ENCODE measurements at places on chromosomes 12 and 14.

DNA sequence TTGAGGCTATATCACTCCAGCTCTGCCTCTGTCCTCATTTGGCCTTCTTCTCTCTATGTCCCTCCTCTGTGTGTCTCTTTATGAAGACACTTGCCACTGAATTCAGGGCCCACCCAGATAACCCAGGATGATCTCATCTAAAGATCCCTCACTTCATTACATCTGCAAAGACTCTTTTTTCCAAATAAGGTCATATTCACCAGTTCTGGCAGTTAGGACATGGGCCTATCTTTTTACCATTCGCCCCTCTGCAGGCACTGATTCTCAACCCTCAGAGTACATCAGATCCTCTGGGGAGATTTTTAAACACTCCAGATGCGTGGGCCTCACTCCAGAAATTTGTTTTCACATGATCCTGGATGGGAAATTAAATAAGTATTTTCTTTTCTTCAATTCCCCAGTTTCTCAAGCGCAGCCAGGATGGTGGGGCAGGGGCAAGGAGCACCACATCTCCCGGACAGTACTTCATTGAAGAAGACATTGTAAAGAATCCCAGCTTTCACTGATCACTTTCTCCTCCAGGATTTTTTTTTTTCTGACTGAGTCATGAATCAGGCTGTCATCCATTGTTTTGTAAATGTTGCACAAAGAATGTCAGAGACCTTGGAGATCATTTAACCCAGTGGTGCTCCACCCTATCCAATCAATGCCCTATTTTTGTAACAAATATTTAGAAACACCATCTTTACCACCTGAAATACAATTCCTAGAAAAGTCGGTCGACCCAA lies 27.4 kb downstream of the CRACR2A start:
- no peak for DNase-seq

DNA sequence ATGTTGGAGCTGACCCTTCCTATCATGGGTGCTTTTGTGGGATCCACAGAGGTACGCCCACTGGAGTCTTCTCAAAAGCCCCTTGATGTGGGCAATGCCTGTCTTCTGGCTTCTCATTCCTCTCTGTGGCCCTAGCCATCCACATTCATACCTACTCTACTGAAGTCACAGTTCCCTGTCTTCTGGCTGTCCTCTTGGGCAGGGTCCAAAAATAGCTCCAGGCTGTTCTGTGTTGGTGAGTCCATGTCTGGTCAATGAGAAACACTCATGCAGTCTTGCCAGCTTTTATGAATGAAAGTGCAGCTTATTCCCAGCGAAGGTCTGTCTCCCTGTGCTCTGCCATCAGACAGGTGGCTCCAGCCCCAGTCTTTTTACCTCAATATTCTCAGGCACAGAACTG lies 135.9 kb upstream of the MDM1 start:
- DNase-seq, result no peak

DNA sequence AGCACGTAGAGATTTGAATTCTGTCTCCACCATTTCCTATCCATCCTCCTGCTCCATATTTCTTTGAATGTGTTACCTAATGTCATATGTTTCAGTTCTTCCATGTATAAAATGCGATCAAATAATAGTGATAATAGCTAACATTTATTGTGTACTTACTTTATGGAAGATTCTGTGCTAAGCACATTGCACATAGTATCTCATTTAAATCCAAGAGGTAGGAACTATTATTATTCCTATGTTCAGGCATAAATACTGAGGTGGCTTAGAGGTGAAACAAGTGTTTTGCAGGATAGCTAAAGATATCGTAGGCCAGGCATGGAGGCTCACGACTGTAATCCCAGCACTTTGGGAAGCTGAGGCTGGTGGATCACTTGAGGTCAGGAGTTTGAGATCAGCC lies 17.5 kb upstream of the AICDA start:
- DNase-seq, result no peak

- no peak for DNase-seq
Measured at GRCh38 chr12:68240975-68241374, 12.4 kb downstream of the IL22 start.

GRCh38 chr12:46533723-46534122 lies 161.2 kb upstream of the SLC38A2 start:
- DNase-seq, result no peak

DNA sequence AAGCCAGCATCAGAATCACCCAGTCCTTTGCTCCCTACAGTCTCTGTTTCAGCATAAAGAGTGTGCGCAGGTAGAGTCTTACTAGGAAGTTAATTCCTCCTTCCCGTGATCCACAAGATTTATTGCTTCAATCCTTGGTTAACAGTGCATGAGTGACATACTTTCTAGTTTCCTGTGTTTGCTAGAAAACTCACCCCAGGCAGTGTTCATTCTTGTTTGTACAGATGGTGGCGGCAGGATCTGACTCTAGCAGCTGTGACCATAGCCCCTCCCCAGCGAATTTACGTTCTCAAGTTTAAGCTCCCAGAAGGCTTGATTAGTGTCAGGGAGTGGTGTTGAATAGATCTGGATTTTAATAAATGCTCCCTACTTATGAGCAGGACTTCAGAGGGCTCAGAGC lies 75.9 kb upstream of the ANO2 start:
- no peak for DNase-seq

DNA sequence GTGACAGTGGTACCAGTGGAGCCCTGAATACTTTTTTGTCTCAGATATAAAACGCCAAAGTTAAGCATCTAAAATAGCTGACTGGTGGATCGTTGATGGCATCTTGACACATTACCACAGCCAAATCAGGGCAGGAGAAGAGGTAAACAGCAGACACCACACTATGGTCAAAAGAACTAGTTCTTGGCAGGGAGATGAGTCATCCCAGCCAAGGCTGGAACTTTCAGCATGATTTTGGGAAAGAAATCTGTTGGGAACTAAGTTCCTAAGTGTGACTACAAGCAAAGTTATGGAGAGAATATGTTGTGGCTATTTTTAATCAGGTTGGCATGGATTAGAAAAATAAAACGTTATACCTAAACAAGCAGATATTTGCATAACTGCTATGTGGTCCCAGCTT lies 36.9 kb downstream of the LGR5 start:
- no peak for DNase-seq

- DNase-seq, result no peak
Measured at GRCh38 chr14:97457575-97458085, 660.4 kb downstream of the VRK1 start.

DNA sequence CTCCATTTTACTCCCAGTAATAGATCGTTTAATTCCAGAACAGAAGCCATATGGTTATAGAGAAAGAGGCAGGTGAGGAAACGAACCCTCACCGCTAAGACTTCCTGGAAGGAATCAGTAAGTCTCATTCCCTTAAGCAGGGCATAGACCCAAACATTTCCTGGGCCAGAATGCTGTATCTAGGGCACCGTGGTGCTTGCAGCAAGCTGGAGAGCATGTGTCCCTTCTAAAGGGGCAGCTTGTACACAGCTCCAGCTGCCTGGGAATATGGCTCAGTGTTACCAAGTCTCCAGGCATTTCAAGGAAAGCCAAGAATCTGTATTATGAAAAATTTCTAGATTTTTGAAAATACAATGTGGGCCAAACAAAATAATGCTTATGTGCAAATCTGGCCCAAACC lies 73.4 kb downstream of the PPM1H start:
- DNase-seq, result no peak

GRCh38 chr12:106247674-106248311 lies at the start of gene CKAP4:
CKAP4 (minus strand) TSS chr12:106248020; CDS start chr12:106247851, 169 bp downstream.
- peak; percentile 52 for DNase-seq

GRCh38 chr12:103783744-103784664 lies 57.0 kb downstream of the NT5DC3 start:
- no peak for DNase-seq

DNA sequence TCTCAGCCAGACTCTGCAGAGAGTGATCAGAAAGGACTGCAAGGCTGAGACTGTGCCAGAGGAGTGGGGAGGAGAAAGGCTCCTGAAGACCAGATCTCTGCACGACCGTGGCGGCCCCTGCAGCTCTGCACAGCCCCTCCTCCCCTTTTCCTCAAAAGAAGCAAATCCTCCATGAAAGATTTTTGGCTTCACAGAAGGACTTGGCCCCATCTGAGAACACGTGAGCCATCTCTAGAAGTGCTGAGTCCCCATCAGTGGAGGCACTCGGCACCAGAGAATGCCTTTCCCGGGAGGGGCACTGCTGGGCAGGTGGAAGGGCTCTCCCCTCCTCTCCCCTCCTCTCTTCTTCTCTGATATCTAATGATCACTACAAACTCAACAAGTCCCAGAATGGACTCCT lies 6.8 kb downstream of the FIGNL2 start:
- no peak for DNase-seq

DNA sequence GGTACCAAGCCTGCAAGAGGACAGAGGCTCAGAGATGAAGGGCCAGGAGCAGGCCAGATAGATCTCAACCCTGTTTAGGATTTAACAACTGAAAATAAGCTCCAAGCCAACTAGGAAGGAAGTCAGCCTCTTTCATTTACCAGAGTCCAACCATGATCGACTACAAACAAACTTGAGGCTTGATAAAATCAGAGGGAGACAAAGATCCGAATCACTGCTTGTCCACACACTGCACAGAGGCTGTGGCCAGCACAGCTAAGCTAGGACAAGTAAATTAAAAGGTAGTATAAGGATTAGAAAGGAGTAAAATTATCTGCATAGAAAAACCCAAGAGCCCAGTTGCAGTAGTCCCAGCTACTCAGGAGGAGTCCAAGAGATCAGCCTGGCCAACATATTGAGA lies 40.3 kb downstream of the FAM222A start:
- DNase-seq, result no peak

GRCh38 chr14:70706177-70706576 lies 64.5 kb downstream of the TTC9 start:
- DNase-seq, result no peak

GRCh38 chr12:40248585-40249297 lies 23.9 kb downstream of the LRRK2 start:
- no peak for DNase-seq

Data from effector memory CD4-positive, alpha-beta T cell (primary cell).